ENCODE measurements at places on chromosomes 13 and 19.

DNA sequence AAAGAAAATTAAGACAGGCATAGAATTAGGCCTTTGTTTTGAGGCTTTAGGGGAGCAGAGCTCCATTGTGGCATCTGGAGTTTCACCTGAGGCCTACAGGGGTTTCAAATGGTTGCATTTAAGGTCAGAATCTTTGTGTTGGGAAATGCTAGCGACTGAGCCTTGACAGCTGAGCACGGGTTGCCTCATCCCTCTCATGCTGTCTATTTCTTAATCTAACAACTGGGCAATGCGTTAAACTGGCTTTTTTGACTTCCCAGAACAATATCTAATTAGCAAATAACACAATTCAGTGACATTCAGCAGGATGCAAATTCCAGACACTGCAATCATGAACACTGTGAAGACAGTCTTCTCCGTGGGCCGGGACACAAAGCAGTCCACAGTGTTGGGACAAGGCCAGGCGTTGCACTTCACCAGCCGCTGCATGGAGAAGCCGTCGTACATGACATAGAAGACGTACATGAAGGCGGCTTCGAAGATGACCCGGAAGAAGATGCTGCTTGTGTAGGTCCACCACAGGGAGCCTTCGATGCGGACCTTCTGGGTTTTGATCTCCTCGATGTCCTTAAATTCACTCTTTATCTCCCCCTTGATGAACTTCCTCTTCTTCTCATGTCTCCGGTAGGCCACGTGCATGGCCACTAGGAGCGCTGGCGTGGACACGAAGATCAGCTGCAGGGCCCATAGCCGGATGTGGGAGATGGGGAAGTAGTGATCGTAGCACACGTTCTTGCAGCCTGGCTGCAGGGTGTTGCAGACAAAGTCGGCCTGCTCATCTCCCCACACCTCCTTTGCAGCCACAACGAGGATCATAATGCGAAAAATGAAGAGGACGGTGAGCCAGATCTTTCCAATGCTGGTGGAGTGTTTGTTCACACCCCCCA is 3.8 kb downstream of the GJB2 start:
- DNase-seq, result no peak

DNA sequence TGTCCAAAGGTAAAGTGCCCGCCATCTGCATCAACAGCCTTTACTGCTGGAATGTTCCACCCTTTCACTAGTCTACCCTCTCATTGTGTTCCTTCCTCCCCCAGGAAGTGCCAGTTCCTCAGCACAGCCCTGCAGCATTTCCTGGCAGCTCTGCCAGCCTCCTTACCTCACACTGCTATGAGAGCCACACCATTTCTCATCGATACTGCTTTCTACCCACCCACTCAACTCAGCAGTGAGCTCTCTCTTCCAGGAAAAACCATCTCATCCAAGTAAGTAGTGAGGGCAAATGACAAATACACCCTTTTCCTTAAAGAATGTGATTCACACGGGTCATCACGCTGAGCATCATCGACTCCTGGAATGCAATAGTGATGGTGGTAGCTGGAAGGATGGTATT is 19.8 kb downstream of the UQCRFS1 start:
- no peak for DNase-seq

DNA sequence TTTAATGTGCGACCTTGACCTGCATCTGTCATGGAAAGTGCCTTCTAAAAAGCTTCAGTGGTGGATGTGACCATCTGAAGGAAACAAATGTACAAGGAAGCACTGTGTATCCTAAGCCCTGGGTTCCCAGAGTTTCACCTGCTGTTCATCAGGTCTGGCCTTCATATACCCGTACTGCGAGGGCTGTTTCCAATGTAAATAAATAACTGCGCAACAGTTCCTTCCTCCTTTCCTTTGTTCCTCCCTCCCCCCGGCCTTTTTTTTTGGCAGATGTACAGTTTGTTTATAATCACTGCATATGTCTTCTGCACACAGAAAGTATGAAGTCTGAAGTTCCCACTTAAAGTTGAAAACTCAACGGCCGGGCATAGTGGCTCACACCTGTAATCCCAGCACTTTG is 5.2 kb downstream of the FAAP24 start:
- no peak for DNase-seq

- peak; percentile 78 for DNase-seq
Measured at GRCh38 chr19:56477429-56478338, 539 bp upstream of the ZNF667 start.

Measured in tibial nerve (tissue), 4 donors.